NCI-H69 (cell line): ENCODE measurements at places on chromosomes 3 and 15.
A peak's percentile ranks its signal among the peaks of the same experiment; 100 is the strongest.

DNA sequence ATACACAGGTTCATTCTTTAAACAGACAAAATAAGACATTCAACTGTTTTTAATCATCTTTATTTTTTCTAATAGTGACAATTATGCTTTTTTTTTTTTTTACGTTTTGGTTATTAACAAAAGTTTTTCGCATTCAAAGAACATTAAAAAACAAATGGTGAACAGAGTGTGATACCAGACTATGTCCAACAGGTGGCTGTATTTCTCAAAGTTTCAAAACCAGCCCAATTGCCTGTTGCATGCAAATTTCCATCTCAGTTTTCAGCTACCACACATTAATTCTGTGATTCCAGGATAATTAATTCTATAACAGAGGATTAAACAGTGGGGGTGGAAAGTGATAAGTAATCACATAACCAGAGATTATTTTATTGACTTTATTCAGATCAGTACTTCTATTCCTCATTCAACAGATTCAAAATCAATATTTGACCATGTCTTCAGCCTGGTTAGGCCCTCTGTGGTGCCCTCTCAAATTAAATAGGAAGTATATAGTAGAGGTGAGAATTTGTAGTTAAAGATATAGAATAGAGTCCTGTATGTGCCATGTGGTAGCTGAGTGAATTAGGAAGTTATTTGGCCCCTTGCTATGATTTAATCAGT lies 122.2 kb upstream of the DCBLD2 start:
- peak; percentile 10 for DNase-seq

GRCh38 chr3:32387512-32387911 lies 4.1 kb upstream of the CMTM7 start:
- DNase-seq, result no peak

DNA sequence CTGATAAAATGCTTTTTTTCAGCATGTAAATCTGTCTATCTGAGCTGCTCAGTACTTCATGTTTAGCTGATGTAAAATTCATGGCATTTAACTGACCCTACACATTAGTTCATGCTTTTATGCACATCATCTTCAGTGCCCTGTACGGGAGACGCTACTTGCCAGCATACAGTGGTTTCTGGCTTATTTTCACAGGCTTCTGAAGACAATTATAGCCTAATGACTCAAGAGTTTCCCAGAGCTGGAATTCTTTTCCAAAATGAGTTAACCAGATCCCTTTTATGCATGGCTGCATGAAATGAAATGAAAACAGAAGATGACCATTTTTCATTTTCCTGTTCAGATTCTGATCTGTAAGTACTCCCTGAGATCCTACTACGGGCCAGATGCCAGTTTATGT lies 1061.5 kb downstream of the ROBO2 start:
- no peak for DNase-seq

GRCh38 chr3:67090474-67090873 lies 92.4 kb downstream of the KBTBD8 start:
- DNase-seq, result no peak

DNA sequence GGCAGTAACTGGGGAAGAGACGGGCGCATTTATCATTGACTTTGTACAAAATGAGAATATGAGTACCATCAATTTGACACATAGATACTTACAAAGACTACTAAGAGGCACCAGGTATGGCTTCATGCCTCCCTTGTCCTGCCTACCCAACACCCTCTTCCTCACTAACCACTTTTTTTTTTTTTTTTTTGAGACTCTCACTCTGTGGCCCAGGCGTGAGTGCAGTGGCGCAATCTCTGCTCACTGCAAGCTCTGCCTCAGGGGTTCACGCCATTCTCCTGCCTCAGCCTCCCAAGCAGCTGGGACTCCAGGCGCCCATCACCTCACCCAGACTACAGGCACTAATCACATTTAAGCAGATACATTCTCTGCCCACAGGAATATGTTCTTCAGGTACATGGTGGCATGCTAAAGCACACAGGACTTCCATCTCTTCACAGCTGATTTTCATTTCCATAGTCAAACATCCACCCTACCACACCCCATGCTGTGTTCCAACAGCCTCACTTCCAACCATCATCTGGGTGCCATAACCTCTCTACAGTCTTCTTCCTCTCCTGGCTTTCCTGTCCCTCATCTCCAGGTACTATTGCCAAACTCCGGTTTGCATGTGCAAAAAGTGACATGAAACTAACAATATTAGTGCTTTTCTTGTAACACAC lies 41.7 kb downstream of the RAB27A start:
- no peak for DNase-seq

DNA sequence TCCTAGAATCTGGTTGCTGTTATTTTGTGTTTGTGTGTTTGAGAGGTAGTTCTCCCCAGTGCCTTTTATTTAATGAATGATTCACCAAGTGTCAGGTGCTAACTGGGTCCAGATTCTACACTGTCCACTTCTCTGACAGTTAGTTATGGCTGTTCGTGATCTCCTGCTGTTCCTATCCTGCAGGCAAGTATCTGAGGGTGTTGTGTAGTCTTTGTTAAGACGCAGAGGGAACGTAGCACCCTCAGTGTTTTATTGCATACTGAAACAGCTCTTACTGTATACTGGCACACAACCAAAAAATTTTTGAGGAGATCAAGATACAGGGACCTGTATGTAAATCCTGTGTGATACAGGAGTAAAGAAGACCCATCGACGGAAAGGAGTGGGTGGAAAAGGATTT lies 1271.3 kb downstream of the ROBO1 start:
- peak; percentile 92 for DNase-seq

DNA sequence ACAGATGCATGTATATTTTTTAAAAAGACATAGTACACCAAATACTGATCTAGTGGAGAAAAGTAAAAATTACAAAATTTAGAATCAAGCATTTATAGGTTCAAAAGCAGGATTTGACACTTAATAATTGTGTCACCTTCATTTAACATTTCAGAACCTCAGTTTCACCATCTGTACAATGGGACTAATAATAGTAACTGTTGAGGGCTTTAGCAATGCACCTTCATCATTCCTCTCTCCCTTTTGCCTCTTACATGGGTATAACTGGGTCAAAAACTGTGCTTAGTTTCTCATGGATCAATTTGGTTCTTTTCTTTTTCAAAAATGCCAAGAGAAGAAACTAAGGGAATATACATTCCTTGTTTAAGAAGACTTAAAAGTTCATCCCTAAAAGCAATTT lies 5.5 kb upstream of the TMEM212 start:
- no peak for DNase-seq

DNA sequence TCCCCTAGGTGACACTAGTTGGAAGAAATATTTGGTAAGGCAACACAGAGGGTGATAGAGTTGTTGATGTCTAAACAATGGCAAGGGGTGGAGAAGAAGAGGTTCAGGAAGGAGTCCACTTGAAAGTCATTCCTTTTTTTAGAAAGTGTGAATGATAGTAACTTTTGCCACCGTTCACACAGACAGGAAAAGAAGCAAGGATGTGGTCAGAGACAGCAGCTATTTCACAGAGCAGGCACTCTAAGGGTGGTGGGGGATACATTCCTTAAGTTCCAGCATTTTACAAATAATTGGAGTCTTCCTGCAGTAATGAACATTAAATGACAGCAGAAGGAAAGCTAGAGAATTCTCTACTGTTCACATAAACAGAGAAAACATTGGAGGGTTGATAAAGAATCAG lies 75.4 kb upstream of the ZNF385D start:
- no peak for DNase-seq

GRCh38 chr3:19931767-19932188 lies 2.2 kb downstream of the EFHB start:
- DNase-seq, result no peak

- DNase-seq, result no peak
Observed at GRCh38 chr3:21433751-21434150, 317.3 kb downstream of the ZNF385D start.

DNA sequence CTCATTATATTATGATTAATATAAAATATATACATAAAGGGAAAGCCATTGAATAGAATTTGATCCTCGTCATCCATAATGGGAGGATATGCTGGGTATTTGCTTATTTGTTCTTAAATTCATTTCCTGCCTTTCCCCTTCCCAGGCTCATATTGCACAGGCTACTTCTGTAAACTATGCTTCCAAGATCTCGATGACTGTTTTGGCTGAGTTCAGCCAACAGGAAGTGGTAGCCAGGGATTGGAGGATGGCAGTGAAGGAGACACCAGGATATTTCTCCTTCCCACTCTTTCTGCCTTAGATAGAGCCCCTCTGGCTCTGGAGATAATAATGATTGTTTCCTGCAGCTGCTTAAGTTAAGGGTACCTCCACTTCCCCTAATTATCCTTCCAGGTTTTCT lies 44.3 kb upstream of the DYNC1LI1 start:
- peak; percentile 24 for DNase-seq
